Karpas-422 (cell line): ENCODE measurements at places on chromosomes 2 and 18.
A peak's percentile ranks its signal among the peaks of the same experiment; 100 is the strongest.

GRCh38 chr18:23958036-23958435 is 56.5 kb upstream of the TTC39C start:
- no peak for DNase-seq

DNA sequence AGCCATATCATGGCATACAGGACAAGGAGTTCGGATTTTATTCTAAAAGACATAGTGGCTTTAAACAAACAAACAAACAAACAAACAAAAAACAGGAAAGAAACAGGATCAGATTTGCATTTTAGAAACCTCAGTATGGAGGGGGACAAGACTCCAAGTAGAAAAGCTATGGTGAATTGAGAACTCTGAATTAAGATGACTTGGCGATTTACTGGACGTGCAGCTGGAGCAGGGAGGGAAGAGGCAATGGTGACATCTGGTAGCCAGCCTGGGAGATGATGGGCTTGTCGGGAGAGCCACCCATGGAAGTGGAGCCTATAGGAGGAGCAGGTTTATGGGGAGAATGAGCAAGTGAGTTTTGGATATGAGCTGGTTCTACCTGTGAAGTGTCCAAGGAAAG is 13.2 kb downstream of the CPLX4 start:
- no peak for DNase-seq

DNA sequence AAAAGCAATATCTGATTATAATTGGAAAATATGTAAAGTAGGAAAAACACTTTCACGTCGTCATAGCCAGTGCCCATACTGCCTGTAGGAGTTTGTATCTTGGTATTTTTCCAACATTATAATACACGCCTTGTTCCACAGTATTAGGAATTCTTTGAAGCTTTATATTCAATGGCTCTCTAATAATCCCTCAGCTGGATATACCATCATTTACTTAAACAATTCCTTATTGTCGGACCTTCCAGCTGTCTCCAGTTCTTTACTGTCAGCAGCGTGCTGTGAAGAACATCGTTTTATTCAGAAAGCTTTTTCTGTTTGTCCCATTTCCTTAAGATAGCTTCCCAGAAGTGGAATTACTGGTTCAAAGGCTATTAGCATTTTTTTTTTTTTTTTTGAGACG is 31.7 kb downstream of the ATP6V1C2 start:
- no peak for DNase-seq

GRCh38 chr2:203225423-203226039 is 13.3 kb upstream of the CYP20A1 start:
- DNase-seq: peak; percentile 76

- DNase-seq: no peak
These were observed 2.2 kb downstream of the STAMBP start for GRCh38 chr2:73830871-73831401.

- no peak for DNase-seq
These were observed 49.6 kb downstream of the ARHGAP25 start for GRCh38 chr2:68784188-68784587.

- no peak for DNase-seq
These were observed 23.0 kb downstream of the FAM110C start for GRCh38 chr2:23283-23682.

GRCh38 chr2:20224716-20225293 is at the start of gene SDC1:
TSS of gene SDC1 (minus strand) at chr2:20225130. CDS start at chr2:20224867, 263 bp downstream.
- DNase-seq: peak; percentile 75

GRCh38 chr18:74457043-74457724 is at the start of gene DIPK1C:
TSS of gene DIPK1C (minus strand) at chr18:74457308. CDS start at chr18:74457259, 49 bp downstream.
- DNase-seq: no peak
